ENCODE measurements at places on chromosomes 5 and 9.

DNA sequence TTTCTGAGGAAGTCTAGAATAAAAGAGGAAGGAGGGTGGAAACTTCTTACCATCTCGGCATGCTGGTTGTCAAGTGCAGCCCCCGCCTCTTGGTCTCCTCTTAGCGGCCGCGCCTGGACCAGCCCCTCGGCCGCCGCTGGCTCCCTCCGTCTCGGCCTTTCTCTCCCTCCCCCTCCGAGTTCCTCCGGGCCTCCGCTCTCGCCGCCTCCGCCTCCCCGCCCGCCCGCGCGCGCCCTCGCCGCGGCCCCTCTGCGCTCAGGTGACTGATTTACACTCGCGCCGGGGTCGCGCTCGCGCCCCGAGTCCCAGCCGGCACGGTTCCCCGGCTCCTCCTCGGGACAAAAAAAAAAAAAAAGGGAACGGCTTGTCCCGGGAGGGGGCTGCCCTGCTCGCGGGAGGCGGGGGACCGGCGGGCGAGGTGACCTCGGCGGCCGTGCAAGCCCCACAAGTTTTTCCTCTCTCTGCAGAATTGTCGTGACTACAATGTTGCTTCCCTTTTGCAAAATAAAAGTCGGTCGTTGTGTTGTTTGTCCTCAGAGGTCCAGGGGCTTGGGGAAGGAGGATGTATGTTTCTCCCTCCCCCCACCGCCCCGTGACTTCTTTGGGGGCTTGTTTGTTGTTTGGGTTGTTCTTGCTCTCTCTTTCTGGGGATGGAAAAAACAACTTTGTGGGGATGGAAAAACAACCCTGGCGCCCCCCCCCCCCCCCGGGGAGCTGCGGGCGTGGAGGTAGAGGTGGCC is at the start of gene BNC2:
Gene BNC2, minus strand, starts transcription at position 75 of the 740 bp plus-strand sequence. Its CDS starts 22 bp downstream, at position 53.
- no peak for DNase-seq

DNA sequence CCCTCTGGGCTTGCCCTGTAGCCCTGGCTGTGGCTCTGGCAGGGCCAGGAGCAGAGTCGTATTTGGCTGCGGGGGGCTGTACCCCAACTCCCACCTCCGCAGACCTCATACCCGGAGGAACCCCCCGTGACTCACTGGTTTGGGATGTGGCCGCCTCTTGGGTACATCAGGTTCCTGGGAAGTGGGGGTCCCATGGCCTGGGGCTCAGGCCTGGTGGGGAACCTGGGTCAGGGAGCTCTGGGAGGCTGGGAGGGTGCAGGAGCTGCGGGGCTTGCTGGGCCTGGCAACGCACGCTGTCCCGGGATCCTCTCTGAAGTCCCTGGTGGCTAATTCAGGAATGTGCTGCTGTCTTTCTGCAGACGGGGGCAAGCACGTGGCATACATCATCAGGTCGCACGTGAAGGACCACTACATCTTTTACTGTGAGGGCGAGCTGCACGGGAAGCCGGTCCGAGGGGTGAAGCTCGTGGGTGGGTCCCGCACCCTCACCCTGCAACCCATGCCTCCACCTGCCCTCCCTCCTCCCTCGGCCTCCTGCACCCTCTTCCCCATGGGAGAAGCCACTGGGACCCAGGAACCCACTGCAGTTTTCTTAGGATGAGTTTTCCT is 2.4 kb downstream of the LCN1 start:
- no peak for DNase-seq

DNA sequence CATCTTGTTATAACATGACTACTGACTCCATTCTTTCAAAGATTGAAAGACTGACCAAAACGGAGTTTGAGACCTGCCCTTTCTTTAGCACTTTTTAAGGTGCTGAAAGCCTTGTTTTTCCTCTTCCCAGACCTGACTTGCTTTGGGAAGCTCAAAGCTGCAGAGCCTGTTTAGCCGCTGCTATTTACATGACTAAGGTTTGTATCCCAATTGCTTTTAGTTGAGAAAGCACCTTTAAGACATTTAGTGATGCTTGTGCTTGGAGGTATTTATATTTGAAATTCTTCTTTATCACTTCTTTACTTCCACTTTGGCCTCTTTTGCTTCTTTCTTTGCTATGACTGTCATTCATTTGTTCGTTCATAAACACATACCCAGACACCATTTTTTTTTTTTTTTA is 182.6 kb upstream of the ELL2 start:
- no peak for DNase-seq

GRCh38 chr5:73999297-73999696 is 373.3 kb downstream of the ARHGEF28 start:
- no peak for DNase-seq

GRCh38 chr9:129235931-129236331 is 57.9 kb upstream of the IER5L start:
- DNase-seq = peak; percentile 59

- DNase-seq = no peak
These were observed 280.4 kb downstream of the MEF2C start for GRCh38 chr5:88602584-88602983.

GRCh38 chr5:64502196-64502595 is 3.6 kb upstream of the RGS7BP start:
- DNase-seq = no peak

GRCh38 chr9:76911971-76912370 is 6.1 kb upstream of the PRUNE2 start:
- no peak for DNase-seq

DNA sequence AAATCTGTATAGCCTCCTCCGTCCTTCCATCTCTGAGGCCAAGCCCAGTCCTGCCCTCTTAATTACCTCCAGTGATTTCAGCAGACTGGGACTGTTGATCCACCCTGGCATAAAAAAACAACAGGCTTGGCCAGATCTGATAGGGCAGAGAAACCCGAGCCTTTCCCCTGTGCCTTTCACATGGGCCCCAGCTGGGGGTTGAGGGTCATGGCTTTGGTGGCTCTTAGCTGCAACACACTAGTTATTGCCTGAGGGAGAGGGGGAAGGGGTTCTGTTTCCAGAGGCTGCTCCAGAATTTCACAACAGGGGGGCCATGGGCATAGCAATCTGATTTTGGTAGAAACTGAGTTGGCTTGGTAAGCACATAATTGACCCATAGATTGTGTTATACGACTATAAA is 21.2 kb upstream of the PANK3 start:
- no peak for DNase-seq

DNA sequence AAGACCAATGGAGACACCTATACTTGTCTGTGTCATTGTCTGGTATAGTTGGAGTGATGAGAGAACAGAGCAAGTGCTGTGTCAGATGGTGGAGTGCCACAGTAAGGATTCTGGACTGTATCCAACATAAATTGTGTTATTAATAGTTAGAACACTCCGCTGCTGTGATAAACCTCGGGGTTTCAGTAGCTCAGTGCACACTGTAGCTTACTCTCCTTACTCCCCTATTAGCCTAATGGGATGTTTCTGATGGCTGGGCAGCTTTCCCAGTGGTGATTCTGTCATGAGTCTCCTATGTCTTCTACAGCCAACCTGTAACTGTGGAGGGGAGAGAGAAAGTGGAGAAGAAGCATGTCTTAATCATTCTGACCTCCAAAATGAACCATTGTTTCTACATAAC is 127.6 kb upstream of the PTCH1 start:
- DNase-seq = no peak

- no peak for DNase-seq
These were observed 132.8 kb upstream of the SHB start for GRCh38 chr9:38201844-38202243.

- DNase-seq = no peak
These were observed 416.6 kb downstream of the PLK2 start for GRCh38 chr5:58043032-58043945.

DNA sequence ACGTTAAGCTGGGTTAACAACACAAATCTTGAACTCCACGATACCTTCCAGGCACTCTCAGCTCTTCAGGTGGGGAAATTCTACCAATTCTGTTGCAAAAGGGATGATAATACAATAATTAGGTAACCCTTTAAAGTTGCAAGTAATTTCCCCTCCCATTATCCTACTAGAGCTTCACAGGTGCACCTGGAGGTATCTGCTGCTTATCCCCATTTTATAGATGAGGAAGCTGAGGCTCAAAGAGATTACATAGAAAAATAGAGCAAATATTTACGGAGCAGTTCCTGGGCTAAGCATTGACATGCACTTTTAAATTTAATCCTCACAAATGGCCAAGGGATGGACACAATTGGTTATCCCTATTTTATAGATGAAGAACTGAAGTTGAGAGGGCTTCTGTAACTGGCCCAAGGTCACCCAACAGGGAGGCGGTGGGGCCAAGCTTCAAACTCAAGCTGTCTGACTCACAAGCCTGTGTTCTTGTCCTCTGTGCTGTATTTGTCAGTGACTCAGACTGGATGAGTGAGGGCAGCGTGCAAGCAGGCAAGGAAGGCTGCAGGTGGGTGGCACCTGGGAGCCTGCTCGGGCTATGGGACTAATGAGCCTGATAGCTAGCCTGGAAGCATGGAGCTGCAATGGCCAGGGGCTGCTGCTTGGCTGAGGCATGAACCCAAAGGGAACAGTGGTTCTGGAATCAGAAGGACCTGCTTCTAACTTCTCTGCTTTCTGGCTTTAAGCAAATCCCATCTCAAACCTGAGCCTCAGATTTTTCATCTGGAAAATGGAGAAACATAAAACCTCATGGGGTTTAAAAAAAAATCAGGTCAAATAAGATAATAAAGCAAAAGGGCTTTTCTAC is 105.5 kb downstream of the PDE6A start:
- no peak for DNase-seq

GRCh38 chr5:135348918-135349317 is 50.1 kb downstream of the MACROH2A1 start:
- no peak for DNase-seq

DNA sequence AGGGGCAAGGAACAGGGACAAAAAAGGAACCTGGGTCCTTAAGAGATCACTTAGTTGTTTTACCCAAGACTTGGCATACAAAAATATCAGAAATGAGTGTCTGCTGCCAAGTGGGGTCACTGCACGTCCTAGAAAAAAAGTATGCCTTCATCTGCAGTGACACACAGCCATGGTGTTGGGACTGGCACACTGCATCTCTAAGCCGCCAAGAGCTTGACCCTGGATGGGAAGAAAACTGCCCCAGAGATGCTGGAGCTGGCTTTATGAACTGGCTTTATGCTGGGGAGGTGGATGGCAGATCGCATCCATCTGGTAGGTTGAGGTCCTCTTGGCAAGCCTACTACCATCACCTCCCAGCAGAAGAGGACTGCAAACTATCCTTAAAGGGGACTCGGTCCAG is 51.7 kb downstream of the IRF1 start:
- DNase-seq = no peak

DNA sequence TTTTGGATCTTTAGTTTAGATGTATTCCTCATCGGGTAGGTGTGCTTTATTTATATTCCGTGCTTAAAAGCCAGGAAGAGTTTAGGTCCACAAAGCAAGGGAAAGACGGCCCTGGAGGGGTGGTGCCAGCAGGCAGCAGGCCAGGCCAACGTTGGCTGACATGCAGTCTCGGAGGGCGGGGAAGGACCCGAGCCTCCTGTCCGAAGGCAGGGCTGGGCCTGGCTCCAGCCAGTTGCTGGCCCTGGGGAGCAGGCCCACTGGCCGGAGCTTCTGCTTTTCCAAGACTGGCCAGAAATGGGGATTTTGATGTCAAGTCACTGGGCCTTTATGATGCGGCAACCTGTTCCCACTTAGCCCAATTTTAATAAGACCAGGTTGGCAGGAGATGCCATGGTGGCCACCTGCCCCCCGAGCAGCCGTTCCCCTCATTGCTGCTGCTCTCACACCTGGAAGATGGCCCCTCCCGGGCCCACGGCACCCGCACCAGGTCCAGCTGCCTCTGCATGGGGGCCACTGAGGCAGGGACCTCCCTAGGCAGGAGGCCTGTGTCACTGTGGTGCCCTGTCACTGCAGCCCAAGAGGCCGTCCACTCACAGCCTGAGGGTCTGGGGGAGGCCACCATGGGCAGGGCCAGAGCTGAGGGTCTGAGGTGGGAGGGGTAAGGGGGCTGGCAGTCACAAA is 23.2 kb downstream of the LPCAT1 start:
- no peak for DNase-seq

DNA sequence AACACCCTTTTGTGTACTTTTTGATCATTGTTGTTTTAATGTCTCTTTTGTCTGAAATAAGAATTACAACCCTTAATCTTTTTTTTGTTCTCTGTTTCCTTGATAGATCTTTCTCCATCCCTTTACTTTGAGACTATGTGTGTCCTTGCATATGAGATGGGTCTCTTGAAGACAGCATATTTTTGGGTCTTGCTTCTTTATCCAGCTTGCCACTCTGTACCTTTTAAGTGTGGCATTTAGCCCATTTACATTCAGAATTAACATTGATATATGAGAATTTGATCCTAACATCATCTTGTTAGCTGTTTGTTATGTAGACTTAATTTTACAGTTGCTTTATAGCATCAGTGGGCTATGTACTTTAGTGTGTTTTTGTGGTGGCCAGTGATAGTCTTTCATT is 382.5 kb downstream of the MED10 start:
- DNase-seq = no peak

DNA sequence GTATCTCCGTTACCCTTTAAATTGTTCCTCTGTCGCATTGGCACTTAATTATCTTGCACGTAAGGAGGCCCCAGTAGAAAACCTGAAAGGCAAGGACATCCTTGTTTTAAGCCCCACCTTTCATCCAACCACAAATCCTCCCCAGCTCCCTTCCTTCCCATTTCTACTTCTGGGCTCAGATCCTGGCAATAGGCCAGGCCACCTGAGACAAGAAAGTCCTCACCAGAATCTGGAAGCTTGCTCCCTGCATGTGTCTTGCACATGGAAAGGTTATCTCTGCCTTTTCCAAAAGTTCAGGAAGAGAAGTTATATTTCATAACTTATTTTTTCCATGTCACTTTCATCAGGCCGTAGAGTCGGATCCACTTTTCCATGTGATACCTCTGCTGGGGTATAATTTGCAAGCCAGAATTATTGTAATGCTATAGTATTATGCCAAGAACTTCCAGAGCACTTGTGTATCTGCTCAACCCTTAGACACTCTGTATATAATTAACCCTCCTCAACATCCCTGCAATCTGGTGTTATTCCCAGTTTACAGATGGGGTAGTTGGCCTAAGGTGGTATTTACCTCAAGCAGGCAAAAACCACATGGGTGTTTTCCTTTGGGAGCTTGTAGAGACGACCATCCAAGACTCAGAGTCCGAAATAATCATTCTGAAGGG is 2.6 kb upstream of the SHB start:
- no peak for DNase-seq
